ENCODE measurements at places on chromosomes 11 and 22.

- no peak for DNase-seq
Observed at GRCh38 chr11:34339149-34340064, 18.4 kb downstream of the ABTB2 start.

GRCh38 chr11:63837739-63838138 lies 1.2 kb upstream of the MARK2 start:
- no peak for DNase-seq

DNA sequence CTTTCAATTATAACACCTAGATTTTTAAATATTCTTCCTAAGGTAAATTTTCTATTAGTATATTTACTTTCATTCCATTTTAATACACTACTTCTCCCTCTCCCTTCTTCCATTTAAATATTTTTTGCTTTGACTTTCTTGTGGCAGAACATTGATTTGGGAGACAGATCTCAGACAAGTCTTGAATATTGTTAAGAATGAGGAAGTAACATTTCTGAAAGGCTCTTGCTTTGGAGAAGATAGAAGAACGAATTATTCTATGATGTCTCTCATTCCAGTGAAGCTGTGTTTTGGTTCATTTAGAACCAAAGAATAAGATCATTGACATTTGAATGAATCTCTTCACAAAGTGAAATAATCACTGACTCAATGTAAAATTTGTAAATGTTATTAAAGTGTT lies 2.4 kb downstream of the IPO7 start:
- DNase-seq, result no peak

DNA sequence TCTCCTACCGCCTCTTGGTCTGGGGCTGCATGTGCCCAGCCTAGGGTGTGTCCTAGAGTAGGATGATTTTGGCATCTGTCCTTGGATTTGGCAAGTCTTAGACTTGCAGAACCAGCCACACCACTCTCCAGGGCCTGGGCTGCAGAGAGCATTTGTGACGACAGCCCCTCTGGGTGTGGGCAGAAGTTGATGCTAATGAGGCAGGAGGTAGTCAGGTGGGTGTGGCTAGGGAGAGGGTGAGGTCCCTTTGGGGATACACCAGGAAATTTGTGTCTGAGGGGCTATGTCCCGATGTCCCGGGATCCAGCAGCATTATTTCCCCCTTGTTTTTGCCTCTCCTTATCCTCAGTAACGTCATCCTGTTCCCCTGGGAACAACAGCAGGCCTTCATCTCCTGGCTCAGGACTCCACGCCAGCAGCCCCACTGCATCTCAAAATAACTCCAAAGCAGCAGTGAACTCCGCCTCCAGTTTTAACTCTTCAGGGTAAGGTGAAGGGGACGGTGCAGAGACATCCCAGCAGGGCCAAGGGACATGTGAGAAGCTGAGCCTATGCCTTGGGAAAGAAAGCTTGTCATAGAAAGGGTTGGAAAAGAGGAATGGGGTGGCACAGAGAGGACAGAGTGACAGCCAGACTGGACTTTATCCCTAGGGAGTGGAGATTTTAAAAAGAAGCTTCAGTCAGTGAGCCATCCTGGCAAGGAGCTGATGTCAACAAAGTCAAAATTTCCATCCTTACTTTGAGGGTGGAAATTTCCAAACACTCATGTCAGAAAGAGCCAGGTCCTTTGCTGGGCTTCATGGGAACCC lies 8.0 kb upstream of the TLCD5 start:
- DNase-seq, result no peak

DNA sequence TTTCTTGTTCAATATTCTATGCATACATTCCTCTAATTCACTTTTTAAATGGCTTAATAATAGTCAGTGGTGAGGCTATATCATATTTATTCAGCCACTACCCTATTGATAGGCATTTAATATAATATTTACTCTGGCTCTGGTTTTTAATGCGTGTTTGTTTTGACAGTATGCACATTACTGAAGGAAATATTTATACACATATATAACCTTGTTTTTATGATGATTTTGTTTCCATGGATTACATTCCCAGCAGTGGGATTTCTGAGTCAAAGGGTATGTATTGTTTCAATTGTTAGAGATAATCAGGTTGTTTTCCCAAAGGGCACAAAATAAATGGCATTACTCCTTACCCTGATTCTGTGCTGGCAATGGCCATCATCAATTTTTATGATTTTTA lies 105.8 kb downstream of the UVRAG start:
- DNase-seq, result no peak

DNA sequence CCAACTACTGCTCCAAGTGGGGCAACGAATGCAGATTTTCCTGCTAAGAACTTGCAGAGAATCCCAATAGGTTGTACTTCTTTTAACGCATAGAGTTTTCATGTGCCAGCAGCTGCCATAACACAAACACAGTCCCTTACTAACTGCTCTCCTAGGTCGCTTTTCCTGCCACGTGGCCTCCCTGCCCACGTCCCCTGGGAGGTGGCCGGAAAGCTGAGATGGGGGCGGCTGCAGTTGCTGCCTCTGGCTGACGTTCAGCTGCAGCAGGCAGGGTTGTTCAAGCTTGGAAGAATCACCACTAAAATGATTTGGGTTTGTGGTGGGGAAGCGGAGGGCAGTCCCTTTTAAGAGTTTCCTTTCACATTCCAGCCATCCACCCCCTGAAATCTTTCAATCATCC lies 39.3 kb downstream of the ZNF202 start:
- DNase-seq, result no peak

DNA sequence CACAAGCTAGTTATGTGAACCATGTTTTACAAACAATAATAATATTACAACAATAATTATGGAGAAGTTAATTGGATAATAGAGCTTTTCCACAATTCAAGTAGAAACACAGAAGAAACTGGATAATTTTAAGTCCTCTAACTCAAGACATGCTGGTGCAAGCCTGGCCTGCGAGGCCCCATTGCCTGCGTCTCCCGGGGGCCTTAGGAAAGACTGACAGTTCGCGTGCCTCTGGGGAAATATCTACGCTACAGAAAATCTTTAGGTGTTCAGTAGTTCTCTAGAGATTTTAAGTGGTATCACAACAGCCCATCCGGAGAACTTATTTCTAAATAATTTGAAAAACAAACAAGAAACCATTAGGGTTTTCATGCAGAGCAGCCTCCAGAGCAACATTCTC lies 23.2 kb downstream of the GAL start:
- no peak for DNase-seq

- no peak for DNase-seq
Observed at GRCh38 chr22:26904483-26904882, 247.1 kb downstream of the MIAT start.

DNA sequence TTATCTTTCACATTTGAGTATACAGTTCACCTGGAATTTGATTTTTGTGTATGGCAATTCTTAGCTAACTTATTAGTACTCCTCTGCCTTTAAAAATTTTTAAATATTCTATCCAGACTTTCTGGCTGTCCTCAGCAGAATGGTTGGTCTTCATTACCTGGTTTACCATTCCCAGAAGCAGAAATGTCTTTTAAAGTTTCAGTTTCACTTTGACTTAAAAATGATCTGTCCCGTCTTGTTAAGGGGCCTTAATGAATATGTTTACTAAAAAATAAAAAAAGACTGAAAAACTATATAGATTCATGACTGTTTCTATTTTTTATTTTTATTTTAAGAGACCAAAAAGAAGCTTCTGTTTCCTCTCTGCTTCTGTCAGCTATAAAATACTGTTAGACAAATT lies 70.5 kb upstream of the TNRC6B start:
- DNase-seq, result no peak

DNA sequence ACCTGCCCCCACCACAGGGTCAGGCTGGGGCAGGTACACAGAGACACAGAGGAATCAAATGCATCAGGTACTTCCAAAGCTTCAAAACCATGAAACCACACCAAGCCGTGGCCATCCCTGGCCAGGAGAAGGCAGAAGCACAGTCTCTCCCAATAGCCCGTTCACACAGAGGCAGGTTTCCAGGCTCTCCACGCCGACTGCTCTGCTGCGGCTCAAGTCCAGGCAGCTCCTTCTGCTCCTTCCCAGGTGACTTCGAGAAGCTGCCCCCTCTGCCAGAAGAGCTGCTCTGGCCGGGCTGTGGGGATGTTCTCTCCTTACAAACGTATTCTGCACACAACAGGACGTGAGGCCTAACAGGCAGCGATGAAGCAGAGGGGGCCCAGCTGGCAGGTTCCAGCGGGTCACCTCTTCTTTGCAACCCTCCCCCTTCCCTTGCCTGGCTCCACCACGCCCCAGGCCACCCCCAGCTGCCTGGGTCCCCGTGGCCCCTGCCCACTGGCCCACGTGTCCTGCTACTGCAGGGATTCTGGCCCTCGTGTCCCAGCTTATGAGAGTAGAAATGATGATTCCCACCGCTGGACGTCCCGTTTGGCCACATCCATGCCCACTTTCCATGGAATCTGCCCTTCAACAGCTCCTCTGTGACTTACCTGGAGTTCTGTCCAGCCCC lies 26.1 kb downstream of the BRD1 start:
- DNase-seq, result no peak

DNA sequence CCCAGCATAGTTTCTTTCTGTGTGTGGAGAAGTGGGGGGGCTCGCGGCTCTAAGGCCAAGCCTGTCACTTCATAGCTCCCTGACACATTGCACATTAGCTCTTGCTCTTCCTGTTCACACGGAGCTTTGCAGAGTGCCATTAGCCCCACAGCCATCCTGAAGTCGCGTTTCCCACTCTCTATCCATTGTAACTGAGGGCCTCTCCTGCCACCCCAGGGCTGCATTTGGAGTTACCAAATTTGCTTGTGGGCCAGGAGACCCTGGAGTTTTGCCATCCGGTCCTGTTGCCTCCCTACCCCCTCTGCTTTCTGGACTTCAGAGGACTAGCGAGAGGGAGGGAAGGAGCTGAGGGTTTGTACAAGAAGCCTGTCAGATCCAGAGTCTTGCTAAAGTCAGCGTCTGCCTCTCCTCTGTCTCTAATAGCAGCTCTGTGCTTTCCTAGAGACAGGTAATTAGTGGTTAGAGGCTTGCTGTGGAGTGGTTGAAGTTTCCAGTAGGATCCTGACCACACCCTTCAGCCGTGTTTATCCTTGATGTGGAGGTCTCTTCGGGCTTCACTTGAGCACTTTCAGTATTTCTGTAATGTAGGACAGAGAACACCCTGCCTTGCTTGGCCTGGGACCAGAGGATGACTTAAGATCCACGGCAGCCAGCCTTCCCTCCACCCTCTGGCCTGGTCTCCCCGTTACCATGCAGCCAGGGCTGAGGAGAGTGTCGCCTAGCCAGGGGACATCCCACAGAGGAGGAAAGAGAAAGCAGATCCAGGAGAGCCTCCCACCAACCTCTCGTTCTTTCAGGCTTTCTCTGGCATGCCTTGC lies 14.1 kb downstream of the DCPS start:
- no peak for DNase-seq

GRCh38 chr11:76918941-76919386 lies 58.2 kb downstream of the ACER3 start:
- DNase-seq, result no peak

DNA sequence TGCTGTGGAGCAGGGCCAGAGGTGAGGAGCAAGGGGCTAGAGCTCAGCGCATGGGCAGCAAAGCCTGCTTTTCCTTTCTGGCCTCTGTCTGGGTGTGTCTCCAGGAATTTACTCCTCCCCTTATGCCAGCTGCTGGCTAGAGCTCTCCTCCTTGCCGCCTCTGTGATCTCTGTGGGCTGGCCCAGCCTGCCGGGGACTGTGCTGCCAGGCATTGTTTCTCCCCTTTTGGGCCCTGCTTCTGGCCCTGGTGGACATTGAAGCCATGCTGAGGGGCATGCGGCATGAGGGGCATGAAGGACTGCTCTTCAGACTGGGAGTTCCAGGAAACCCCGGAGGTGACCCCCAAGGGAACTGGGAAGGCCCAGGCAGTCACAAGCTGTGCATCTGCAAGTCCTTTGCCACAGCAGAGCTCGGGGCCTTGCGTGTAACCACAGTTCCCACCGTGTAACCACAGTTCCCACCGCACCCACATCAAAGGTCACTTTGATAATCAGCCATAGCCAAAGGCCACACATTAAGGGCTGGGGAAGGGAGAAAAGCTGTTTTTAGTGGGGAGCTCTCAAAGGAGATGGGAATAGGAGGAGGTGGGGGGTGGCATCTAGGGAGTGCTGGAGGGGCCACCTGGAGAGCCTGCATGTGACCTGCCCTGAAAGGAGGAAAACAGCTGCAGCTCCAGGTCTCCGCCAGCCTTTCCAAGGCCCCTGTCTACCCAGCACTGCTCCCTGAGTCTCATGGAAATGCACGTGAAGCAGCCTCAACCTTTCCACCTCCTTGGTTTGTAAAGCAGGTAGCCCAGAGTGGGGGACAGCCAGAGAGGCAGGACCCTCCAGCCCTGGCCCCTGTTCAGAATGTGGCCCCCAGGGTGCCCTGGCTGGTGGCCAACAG lies 62.3 kb downstream of the PPFIBP2 start:
- DNase-seq, result no peak

- no peak for DNase-seq
Observed at GRCh38 chr11:118921121-118921928, 4.4 kb downstream of the BCL9L start.

GRCh38 chr11:133082453-133082781 lies 449.9 kb downstream of the OPCML start:
- no peak for DNase-seq

GRCh38 chr22:17106785-17107546 lies 14.2 kb downstream of the TMEM121B start:
- DNase-seq, result no peak

DNA sequence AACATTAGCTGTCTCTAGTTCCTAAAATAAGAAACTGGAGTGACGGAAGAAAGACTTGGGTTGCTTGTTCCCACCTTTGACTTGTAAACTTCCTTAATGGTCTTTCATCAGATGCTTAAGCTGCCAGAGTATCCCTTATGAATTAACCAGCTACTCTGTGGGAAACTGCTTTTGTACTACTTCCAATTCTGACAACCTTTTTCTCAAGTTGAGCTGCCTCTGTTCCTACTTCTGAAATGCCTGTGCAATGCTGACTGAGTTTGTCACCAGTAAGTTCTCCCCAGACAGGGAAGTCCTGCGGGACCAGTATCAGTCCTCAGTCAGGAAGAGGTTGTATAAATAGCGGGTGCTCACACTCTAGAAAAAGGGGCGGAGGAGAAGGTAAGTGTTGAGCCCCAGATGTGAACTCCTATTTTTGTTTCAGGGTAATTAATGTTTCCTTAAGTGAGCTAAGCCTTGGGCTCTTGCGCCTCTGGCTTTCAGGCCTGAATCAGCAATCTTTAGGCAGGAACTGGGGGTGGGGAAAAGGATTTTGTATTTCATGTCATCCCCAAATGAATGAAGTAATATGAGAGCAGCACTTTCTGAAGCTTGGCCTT lies 67.2 kb downstream of the CECR2 start:
- DNase-seq, result no peak

GRCh38 chr22:18966748-18967147 lies 30.7 kb upstream of the PRODH start:
- DNase-seq, result no peak

- DNase-seq, result no peak
Observed at GRCh38 chr11:95680169-95680929, 109.2 kb downstream of the FAM76B start.

DNA sequence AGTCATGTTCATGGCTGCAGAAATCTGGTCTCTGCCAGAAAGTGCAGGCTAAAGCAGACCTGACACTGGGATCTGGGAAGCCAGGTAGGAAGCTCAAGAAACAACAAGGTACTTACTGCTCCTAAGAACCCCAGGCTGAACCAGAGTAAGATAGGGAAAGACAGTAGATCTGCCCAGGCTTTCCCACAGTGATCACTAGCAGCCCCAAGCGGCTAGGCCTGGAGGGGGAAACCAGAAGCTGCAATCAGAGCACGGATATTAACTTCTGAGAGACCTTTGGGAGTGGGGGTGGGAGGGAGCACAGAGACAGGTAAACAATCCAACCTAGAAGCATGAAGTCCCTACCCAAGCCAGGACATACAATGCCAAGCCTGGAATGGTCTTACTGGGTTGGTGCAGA lies 135.2 kb upstream of the C11orf58 start:
- DNase-seq, result no peak

GRCh38 chr11:85133636-85134035 lies 493.5 kb downstream of the DLG2 start:
- no peak for DNase-seq

All from stimulated activated CD8-positive, alpha-beta memory T cell treated with anti-CD3 and anti-CD28 coated beads, Interleukin-7, amount 100 ng/mL, for 24 hours (primary cell).